ENCODE measurements at places on chromosomes 6 and 20. TPM values are rescaled to one million over a fixed set of nuclear protein-coding genes. Genes with fewer than 3 reads are reported as not detected.

LZTS3 gene
- 9.0 TPM for polyA plus RNA-seq

PRKN gene
- 3.4 TPM for polyA plus RNA-seq

ZNF311 gene
- 0.34 TPM for polyA plus RNA-seq

DYNLT2 gene
- 1.5 TPM for polyA plus RNA-seq

DNA sequence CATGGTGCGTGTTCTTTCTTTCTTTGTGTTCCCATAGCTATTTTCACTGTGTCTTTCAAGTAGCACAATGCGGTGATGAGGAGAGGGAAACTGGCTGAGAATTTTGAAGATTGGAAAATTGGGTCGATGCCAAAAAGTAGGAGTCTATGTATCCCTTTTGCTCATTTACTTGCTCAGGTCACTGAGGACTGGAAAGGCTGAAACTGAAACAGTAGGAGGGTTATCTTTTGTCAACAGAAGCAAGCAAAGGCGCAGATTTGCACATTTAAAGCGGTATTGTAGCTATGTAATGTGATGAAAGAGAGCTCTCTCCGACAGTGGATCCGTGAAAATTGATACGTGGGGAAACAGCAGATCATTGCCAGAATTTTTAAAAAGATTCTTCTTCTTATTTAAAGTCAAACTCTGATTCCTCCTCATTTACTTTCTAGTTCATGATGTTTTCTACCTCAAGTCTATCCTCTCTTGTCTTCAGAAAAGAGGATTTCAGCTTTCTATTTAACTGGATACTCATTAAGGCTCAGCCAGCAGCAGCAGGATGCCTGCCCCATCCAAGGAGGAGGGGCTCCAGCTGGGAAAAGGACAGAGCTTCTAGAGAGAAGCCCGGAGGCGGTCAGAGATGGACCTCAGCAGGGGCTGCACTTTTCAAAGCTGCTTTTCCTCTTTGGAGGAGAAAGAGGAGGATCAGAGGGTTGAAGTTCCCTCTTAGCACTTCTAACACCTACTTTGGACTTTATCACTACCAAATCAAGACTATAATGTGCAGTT lies 15.9 kb upstream of the FYN start:
- peak; percentile 39 for DNase-seq
